ENCODE measurements at places on chromosomes 1 and 21.

DNA sequence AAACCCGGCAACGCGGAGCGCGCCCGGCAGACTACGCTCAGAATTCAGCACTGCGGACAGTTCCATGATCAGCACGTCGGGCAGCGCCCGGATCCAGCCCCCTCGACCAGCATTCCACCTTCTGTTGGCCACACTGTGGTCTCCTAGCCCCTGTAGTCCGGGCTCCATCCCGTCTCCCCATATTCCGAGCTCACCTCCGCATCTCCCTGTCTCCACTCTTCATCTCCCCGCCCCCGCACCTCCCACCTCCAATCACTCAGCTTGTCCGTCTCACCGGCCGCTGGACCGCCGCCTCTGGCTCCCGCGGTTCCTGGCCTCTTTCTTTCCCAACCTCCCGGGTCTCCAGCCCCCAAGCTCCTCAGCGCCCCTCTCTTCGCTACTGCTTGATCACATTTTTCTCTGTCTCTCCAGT is 500 bp downstream of the EPHA10 start:
- peak; percentile 14 for DNase-seq

DNA sequence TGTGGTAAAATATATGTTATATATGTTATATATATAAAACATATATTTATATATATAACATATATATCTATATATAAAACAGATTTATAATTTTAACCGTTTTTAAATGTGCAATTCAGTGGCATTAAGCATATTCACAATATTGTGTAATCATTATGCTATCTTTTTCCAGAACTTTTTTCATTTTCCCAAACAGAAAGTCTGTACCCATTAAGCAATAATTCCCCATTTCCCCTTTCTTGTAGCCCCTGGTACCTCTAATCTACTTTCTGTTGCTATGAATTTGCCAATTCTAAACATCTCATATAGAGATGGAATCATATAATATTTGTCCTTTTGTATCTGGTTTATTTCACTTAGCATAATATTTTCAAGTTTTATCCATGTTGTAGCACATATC is 10.7 kb upstream of the ARHGEF11 start:
- no peak for DNase-seq

DNA sequence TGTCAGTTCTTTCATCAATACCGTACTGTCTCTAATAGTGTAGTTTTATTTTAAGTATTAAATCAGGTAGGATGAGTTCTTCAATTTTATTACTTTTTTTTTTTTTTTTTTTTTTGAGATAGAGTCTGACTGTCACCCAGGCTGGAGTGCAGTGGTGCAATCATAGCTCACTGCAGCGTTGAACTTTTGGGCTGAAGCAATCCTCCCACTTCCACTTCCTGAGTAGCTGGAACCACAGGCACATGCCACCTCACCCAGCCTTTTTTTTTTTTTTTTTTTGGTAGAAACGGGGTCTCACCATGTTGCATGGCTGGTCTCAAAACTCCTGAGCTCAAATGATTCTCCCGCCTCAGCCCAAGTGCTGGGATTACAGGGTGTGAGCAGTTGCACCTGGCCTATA is 44.3 kb downstream of the INAVA start:
- DNase-seq: no peak

- no peak for DNase-seq
These were observed 68.1 kb downstream of the URB2 start for GRCh38 chr1:229694053-229694693.

DNA sequence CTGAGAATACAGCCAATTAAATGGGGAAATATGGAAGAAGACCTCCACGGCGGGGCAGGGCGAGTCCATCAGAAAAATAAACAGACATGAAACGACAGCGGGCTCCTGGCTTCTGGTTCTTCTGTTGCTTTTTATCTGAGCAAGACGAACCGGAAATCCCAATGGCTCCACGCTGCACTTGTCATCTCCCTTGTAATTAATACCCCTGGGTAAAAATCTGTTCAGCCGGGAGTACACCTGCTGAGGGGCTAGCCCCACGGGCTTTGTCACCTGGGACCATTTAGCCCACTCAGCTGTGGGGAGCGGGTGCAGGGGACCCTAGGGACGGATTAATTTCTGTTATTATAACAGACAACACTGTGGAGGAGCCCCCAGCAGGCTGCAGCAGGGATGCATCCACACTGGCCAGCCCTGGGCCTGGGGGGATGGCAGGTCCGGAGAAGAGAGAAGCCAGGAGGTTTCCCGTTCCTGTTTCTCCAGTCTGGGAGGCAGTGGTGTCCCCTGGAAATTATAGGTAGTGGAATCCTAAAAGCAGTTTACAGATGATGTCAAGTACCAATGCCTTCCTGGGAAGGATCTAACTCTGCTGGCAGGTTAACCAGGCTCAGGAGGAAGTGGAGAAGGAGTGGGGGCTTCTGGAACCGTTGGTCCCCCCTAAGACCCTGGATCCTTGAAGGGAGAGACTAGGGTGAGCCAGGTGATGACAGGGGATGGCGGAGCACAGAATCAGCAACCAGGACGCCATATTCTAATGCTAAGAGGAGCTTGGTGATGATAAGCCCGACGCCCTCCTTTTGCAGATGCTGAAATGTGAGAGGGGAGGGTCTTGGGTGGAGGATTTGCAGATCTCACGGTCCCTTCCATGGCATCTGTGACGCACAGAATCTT is 566.1 kb downstream of the PTPRU start:
- no peak for DNase-seq

GRCh38 chr1:53902235-53903138 is 8.5 kb downstream of the DIO1 start:
- no peak for DNase-seq

DNA sequence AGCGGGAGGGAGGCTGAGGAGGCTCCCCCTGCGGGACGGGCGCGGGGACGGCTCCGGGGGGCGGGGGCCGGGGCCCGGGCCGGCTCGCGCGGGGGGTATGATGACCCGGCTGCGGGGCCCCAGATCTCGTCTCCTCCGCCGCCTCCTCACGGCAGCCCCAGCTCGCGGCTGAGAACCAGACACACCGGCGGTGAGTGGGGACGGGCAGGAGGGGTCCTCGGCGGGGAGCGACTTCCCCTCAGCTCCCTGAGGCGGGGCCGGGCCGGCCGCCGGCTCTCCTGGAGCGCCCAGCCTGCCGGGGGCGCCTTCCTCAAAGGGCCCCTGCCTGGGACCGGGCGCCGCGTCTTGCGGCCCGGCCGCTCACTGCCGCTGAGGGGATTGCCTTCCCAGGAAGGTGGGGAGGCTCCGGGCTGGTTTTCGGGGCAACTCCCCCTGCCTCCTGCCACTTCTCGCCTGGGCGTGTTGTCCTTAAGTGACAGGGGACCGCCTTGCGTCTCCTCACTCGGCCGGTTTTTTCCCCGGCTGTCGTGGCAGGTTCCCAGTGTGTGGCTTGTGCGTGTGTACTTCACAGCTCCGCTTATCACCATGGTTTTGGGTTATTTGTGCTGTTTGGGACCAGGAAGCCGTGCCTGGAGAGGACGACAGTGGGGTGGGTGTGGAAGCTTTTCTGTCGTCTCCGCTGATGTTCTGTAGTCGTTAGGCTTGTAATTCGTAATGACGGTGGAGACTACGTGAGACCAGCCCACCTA is 800 bp downstream of the HIPK1 start:
- DNase-seq: peak; percentile 29

DNA sequence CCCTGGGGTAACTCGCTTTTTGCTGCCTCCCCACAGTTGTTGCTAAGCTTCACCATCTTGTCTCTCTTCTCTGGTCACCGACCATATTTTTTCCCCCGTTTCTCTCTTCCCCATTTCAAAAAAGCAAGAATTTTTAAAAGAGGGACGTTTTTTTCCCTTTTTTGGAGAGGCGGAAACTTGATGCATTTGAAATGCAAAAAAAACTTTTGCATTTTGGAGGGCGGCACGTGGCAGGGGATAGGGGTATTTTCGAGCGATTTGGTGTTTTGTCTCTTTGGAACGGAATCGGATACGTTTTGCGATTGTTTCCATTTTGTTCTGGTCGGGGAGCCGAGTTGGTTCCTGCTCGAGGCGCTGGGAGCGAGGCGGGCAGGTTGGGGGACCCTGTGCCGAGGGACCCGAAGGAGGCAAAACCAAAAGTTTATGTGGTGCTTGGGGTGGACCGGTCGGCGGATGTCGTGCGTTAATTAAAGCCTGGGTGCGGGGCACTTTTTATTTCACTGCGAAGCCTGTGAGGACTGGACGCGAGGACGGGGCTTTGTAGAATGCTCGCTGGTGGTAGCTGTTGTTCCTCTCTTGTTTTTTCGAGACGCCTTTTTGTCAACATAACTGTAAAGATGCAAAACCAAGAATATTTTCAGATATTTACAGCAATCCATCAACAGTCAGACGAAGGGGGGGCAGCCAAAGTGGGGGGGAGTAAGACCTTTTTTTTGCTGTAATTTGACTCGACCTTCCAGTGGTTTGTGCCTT is 884 bp downstream of the H3-3A start:
- peak; percentile 37 for DNase-seq

DNA sequence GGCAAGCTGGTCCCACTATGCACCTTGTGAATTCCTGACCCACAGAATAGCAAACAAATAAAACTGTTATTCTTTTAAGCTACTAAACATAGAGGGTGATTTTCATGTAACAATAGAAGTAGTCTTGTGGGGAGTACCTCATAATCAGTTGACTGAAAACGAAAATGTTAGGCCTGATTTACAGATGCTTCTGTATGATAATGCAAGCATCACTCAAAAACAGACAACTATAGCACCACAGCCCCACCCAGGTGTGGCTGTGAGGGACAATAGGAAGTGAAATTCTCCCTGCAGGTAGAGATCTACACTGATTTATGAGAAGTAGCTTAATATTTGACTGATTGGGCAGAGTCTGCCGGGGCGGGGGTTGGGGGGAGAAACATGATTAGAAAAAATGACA is 26.5 kb upstream of the KRTAP19-8 start:
- DNase-seq: no peak

GRCh38 chr1:3585940-3586568 is 25.3 kb downstream of the MEGF6 start:
- no peak for DNase-seq

- no peak for DNase-seq
These were observed 1.2 kb upstream of the XPR1 start for GRCh38 chr1:180630408-180631193.

GRCh38 chr21:45835301-45836267 is 146.0 kb upstream of the COL6A1 start:
- DNase-seq: no peak

GRCh38 chr21:24255591-24255990 is 1351.7 kb downstream of the MRPL39 start:
- DNase-seq: no peak

DNA sequence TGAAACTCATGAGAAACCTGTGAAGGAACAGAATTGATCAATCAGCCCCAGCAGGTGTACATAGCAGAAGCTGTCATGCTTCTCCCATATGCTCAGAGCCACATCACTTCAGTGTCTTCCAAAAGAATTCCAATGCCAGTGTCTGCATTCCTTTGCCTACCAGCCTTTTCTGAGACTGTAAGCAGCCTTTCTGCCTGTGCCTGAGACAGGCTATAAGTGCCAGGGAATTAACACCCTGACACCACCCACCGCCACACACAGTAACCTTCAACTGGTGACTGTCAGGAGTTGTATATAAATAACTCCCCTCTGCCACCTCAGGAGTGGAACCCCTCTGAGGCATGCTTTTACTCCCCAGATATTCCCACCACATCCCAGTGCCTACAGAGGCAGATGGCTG is 38.1 kb upstream of the SLAMF9 start:
- DNase-seq: no peak

GRCh38 chr1:48018799-48019198 is 21.6 kb upstream of the TRABD2B start:
- DNase-seq: no peak

GRCh38 chr1:246843876-246844275 is 87.9 kb downstream of the AHCTF1 start:
- no peak for DNase-seq

DNA sequence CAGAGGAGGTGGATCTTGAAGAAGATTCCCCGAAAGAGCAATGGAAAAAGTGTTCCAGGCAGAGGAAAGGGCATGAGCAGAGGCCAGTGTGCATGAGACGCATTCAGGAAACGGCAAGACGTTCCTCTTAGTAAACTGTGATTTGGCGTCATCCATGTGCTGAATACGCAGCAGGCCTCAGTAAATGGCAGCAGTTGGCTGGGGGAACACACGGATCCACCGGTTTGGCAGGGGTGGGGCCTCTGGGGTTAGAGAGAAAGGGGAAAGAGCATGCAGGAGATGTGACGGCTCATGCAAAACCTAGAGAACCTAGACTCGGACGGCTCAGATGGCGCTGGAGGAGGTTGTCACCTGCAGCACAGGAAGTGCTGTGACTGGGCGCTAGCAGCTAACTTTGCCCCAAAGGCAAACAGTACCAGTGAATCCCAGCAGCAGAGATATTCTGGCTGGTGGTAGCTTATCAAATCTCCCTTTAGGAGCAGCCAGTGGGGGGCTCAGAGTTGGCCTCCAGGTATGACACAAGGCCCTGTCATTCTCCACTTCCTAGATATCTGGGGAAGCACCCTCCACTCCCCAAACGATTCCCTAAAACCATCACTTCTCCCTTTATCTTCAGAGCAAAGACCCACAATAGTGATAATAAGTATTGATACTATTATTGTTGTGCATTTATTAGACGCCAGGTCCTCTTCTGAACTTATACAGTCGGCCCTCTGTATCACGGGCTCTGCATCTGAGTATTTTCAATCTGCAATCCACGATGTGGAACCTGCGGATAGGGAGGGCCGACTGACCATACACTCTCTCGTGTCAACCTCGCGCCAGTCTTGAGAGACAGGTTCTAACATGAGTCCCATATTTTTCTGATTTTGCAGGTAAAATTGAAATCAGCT is 7.6 kb downstream of the LAPTM5 start:
- DNase-seq: no peak

GRCh38 chr1:12196641-12197482 is 30.1 kb downstream of the TNFRSF1B start:
- no peak for DNase-seq

DNA sequence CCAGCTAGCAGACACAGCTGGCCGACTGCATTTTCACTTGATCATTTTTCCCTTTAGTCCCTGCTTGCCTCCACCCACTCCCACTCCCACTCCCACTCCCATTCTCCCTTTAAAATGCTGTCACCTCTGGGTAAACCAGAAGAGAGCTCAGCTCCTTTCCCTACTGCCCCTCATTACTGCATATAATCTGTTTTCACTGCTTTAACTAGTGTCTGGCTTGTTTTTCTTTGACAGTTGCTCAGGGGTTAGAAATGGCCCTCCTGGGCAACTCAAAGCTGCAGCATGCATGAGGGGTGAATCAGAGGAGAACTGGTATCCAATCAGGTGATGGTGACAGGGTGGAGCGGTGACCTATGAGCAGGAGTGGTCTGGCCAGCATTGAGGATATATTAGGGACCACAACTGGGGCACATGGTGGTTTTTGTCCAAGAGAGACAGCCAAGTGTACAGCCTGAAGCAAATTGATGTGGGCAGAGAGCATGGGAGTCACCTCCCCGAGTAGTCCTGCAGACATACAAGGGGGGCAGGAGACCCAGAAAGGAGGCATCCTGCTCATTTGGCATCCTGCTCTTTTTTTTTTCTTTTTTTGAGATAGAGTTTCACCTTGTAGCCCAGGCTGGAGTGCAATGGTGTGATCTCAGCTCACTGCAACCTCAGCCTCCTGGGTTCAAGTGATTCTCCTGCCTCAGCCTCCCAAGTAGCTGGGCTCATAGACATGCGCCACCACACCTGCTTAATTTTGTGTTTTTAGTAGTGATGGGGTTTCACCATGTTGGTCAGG is 42.6 kb upstream of the SRSF10 start:
- peak; percentile 88 for DNase-seq

GRCh38 chr21:42515708-42516502 is 2.3 kb downstream of the SLC37A1 start:
- DNase-seq: peak; percentile 67

- no peak for DNase-seq
These were observed 126.7 kb downstream of the PRRX1 start for GRCh38 chr1:170790651-170791071.
